Ascending aorta (tissue), 2 donors: ENCODE measurements at places on chromosomes 2 and 18. TPM values are rescaled to one million over a fixed set of nuclear protein-coding genes. Genes with fewer than 3 reads are reported as not detected.

TBR1 gene
- total RNA-seq, result not detected

ANKRD44 gene
- 66.3 TPM for total RNA-seq

ACTG2 gene
- 134 TPM for total RNA-seq

FHOD3 gene
- 12.7 TPM for total RNA-seq

TMEM178A gene
- 29.5 TPM for total RNA-seq

SCN7A gene
- total RNA-seq, result 2.9 TPM

SERPINB10 gene
- total RNA-seq, result not detected

ALLC gene
- not detected for total RNA-seq

FOSL2 gene
- 185 TPM for total RNA-seq

UGT1A3 gene
- not detected for total RNA-seq

ERLEC1 gene
- 150 TPM for total RNA-seq

ANO7 gene
- total RNA-seq, result 0.43 TPM

MBD2 gene
- total RNA-seq, result 111 TPM

MYCN gene
- not detected for total RNA-seq

ALPP gene
- not detected for total RNA-seq
